ENCODE measurements at places on chromosomes 13 and 19. TPM values are rescaled to one million over a fixed set of nuclear protein-coding genes. Genes with fewer than 3 reads are reported as not detected.

Gene FOXA3
- total RNA-seq, result 0.45 TPM

Gene RFPL4AL1
- total RNA-seq, result not detected

Gene ZNF284
- total RNA-seq, result 3.3 TPM

Gene CALM3
- total RNA-seq, result 178 TPM

Gene IZUMO2
- not detected for total RNA-seq

Gene NRTN
- total RNA-seq, result 1.5 TPM

Gene MAB21L1
- 0.12 TPM for total RNA-seq

Gene JSRP1
- total RNA-seq, result 1.1 TPM

Gene TPM4
- 437 TPM for total RNA-seq

Gene CRLF1
- 22.5 TPM for total RNA-seq

Gene ZNF486
- 6.4 TPM for total RNA-seq

Gene KLK12
- total RNA-seq, result 0.39 TPM

Gene CRX
- not detected for total RNA-seq

Gene ZNF723
- not detected for total RNA-seq

Gene C2CD4C
- total RNA-seq, result 1.1 TPM

Gene GSX1
- not detected for total RNA-seq

Gene GDF15
- total RNA-seq, result 99.0 TPM

Gene ZNF229
- 3.8 TPM for total RNA-seq

Gene FCAR
- 19.5 TPM for total RNA-seq

Gene FFAR2
- total RNA-seq, result 26.6 TPM

Gene GFY
- not detected for total RNA-seq

Gene ZNF442
- total RNA-seq, result 3.2 TPM

Gene RPL13A
- total RNA-seq, result 2,053 TPM

Gene LAMP1
- 314 TPM for total RNA-seq

Gene CEACAM6
- 1,560 TPM for total RNA-seq

Gene SRRM5
- total RNA-seq, result 0.10 TPM

Gene RPS28
- total RNA-seq, result 1,595 TPM

Gene SPRY2
- total RNA-seq, result 30.9 TPM

Gene ZNF528
- total RNA-seq, result 17.5 TPM

Gene LGALS7
- 1.4 TPM for total RNA-seq

Gene S1PR5
- 1.8 TPM for total RNA-seq

Gene WDR87
- total RNA-seq, result not detected

Gene NAXD
- 25.3 TPM for total RNA-seq

Gene LRRC63
- total RNA-seq, result 0.65 TPM

Gene FPR3
- 28.6 TPM for total RNA-seq

Gene SIGLEC8
- total RNA-seq, result 0.99 TPM

Gene ZSCAN1
- 0.47 TPM for total RNA-seq

Gene NLRP9
- total RNA-seq, result not detected

Gene SIGLEC5
- total RNA-seq, result 11.0 TPM

Gene ZNF699
- total RNA-seq, result 6.8 TPM

Gene GPR183
- 10.9 TPM for total RNA-seq

Gene PRTN3
- 0.58 TPM for total RNA-seq

Gene EMC10
- total RNA-seq, result 126 TPM
